ENCODE measurements at places on chromosomes 1 and 21.

GRCh38 chr21:46346296-46347202 is 22.6 kb downstream of the PCNT start:
- DNase-seq, result no peak

- DNase-seq, result no peak
These were observed 59.3 kb downstream of the GPR88 start for GRCh38 chr1:100597061-100597741.

DNA sequence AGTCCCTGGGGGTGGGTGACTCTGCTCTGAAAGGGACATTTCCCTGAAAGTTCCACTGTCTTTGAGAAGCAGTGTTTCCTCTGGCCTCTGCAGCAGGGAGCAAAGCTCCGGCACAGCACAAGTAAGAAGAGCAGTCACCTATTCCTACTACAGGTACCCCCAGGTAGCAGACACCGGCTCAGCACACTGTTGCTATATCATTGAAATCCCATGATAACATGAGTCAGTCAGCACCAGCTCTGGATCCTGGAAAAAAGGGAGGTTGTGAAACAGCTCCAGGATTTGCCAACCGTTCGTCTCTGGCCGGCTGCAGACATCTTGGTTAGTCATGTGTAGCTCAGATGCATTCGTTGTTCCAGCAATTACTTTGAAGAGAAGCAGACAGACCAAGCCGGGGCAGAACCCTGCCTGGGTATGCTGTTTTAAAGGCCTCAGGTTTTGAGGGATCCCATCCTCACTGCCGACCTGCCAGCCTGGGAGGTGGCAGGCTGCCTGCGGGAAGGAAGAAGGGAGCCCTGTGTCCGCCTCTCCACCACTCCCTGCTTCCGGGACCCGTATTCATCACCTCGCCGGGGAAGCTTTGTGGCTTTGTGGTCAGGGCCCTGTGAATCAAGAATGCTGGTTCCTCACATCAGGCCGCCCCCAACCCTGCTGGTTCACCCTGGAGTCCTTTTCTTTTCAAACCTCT is 139.2 kb downstream of the CLIC6 start:
- DNase-seq, result no peak

DNA sequence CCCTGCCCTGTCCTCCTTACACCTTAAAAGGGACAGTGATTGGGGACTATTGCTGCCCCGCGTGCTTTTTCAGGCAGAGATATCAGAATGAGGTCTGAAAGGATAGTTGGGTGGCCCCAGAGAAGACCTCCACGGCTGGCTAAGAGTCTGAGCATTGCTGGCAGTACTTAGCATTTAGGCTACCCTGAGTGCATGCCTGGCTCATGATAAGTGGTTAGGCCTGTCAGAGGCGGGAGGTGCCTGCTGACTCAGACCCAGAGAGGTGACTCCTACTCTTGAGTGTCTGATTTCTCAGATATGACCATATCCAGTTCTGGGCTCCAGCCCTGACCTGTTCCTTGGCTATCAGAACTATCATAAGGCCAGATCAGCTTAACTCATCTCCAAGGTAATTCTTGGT is 213.7 kb downstream of the PBX1 start:
- DNase-seq, result peak; percentile 78

DNA sequence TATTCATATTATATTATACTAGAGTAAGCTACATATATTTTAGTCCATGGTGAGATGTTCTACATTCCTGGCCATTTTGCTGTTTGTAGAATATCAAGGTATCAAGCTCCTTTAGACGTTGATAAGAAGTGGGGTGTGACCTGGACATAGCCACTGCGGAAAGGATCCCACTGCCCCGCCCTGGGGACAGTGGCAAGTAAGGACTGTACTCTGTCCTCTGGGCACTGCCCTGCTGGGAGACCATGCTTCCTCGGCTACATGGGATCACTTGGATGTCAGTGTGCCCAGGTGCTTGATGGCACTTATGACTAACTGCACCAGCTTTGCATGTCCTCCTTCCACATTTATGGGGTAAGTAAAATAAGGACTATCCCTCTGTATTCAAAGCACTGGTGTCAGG is 46.3 kb upstream of the NTPCR start:
- no peak for DNase-seq
